ENCODE measurements at places on chromosomes 7 and 10. TPM values are rescaled to one million over a fixed set of nuclear protein-coding genes. Genes with fewer than 3 reads are reported as not detected.

The SPDYE6 gene
- total RNA-seq = not detected

The MICALL2 gene
- total RNA-seq = 3.3 TPM

The COL13A1 gene
- total RNA-seq = not detected

The PRSS37 gene
- not detected for total RNA-seq

The SLC29A3 gene
- 5.1 TPM for total RNA-seq

The CPA2 gene
- total RNA-seq = not detected

The TRPV6 gene
- not detected for total RNA-seq

The TYW1B gene
- 6.3 TPM for total RNA-seq

The IGF2BP3 gene
- 0.27 TPM for total RNA-seq

The CABCOCO1 gene
- total RNA-seq = not detected

The ASIC3 gene
- 10.2 TPM for total RNA-seq

The CXCL12 gene
- total RNA-seq = not detected

The INMT gene
- 5.0 TPM for total RNA-seq

The SEMA3C gene
- 0.35 TPM for total RNA-seq

The AKR1C8 gene
- 0.23 TPM for total RNA-seq

The OR13A1 gene
- not detected for total RNA-seq

The LHPP gene
- total RNA-seq = 29.7 TPM

The PHYHIPL gene
- total RNA-seq = not detected
